ENCODE measurements at places on chromosomes 2 and 18.

DNA sequence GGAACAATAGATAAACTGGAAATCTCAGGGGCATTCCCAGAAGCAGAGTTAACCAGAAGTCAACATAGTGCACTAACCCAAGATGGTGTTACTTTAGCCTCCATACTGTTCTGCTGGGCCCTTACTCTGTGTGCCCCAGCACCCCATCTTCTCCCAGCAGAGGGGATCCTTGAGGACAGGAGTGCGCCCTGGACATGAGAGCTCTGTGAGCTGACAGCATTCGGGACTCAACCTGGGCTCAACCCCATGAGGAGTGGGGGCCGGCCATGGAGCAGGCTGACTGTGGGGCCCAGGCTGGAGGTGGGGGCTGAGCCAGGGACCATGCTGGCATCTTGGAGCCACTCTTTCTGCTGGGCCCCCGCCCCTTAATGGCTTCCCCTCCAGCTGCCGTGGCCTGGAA, 156.3 kb upstream of the HS6ST1 start:
- DNase-seq, result no peak

GRCh38 chr18:24086082-24086481, 52.8 kb upstream of the CABYR start:
- no peak for DNase-seq

DNA sequence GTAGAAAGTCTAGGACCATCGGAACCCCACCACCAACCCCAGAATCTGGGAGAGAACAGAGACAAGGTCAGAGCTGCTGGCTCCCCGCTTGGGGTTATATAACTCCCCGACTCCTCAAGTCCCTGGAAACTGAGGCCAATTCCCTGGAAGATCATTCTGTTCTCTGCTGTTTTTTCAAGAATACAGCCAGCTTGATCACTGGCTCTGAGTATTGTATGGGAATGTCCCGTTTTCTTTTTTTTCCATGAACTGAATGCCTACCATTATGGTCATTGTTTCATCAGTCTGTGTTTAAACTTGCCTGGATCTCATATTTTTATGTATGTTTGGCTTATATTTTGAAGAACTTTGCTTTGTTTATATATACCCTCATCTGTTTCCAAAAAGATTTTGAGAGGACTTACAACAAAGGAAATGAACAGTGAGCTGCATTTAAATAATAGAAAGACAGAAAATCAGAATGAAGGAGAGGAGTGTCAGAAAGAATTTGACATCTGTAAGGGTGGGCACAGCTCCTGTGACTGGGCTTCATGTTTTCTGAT, 90.0 kb upstream of the ALPP start:
- DNase-seq, result no peak

DNA sequence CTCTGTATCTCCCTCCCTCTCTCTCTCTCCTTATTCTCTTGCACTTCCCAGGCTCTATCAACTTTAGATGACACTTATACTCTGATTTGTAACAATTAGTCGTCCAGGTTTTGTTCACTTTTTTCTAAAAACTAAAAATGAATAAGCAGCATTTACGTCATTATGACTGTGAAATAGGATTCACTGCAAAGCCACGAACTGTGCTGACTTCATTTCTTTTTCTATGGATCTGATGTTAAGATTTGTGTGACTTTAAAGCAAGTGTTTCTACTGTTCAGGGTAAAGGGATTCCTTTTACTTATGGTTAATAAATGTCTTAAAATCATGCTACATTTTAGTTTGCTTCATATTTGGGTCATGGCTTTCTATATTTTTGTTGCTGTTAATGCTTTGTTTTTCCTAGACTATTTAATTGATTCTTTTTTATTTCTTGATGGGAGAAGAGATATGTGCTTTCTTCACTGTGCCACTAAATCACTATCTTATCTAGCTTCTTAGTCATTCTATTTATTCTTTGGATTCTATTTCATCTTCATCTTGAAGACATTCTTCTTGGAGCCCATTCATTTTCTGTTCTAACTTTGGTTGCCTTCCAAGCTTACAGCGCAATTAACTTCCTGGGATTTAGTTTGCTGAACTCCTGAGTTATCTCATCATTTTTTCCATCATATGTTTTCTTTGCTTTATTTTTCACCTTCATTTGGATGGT, 480.4 kb upstream of the TRIB2 start:
- no peak for DNase-seq

DNA sequence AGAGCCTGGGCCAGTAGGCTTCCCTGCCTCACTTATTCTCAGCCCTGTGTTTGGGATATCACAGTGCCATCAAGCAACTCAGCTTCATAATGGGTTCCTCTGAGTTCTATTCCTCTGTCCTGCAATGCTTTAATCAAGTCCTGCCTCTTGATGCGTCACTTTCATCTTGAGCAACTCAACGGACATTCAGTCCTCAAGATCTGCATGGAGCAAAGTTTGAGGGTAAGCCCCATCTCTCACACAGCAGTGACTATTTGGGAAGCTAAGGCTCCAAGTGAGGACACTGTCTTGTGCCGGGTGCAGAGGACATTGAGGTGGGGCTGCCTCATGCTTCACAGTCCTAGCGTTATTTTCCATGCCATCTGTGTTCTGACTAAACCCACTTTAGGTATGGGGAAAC, 50.9 kb upstream of the PLB1 start:
- DNase-seq, result no peak

All from activated CD4-positive, alpha-beta T cell treated with anti-CD3 and anti-CD28 coated beads, Interleukin-2, amount 50 U/mL, for 24 hours (primary cell).